Spinal cord (tissue), 10 donors: ENCODE measurements at places on chromosomes 7 and 10.

DNA sequence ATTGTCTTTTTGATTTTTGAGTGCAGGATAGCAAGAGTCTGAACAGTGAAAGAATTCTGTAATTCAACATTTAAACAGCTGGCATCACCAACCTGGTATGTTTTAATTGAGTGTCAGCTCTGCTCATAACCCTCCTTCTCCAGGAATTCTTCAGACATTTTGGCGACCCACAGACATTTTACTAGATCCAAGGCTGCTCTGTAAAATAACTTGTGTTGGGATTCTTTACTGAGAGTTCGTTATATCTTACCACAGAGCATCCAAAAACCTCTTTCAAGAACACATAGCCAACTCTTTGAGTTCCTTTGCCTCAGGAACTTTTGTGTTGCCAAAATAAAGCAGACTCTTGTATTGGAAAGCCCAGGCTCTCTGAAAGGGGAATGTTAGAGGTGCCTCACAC, 27.7 kb upstream of the SORCS3 start:
- DNase-seq, result no peak

DNA sequence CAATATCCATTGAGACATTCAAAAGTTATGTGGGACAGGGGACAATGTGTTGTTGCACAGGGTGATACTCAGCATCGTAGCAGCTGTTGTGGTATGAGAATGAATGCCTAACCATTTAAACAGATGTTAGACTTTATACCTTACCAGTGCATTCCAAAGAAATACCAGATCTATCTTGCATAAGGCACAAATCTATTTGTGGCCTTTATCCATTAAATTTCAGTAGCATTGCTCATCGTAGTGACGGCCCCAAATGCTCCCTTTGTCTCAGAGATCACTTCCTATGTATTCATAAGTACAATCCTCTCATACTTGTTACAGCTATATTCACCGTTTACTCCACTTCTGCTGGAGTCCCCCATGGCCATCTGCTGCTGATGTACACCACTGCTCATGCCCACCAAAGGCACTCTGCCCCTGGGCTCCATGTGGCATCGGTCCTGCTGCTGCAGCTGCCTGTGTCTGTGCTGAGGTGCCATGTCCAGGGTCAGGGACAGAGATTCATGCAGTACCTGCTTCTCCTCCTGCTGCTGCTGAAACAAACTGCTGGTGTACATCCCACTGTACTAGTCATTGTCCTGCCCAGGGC, 96.3 kb downstream of the CPED1 start:
- no peak for DNase-seq

DNA sequence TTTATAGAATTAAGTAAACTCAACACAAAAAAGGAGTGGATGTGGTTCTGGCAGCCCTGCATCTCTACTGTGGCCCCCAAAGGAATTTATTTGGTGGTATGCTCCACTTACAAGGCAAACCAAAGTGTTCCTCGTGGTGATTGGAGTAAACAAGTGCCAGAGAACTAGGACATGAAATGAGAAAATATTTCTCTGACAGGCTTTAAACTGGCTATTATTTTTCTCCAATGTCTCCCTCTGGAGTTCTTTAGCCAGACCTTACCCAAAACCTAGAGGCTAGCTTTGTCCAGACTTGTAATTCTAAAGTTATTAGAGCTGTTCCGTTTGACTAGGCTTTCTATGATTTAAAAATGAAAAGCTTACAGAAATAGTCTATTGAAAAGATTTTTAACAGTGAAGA, 990.1 kb downstream of the CNTNAP2 start:
- DNase-seq, result no peak

- DNase-seq, result no peak
These were observed 76.0 kb downstream of the PCGF5 start for GRCh38 chr10:91296471-91296870.

GRCh38 chr10:12766223-12766622, 235.3 kb downstream of the CCDC3 start:
- DNase-seq, result peak; percentile 54

- DNase-seq, result no peak
These were observed 337.8 kb downstream of the PARD3 start for GRCh38 chr10:34477249-34477648.
